Activated naive CD4-positive, alpha-beta T cell treated with anti-CD3 and anti-CD28 coated beads, Interleukin-2, amount 50 U/mL, for 16 hours (primary cell): ENCODE measurements at places on chromosomes 2 and 18.

- DNase-seq, result no peak
Observed at GRCh38 chr2:48259811-48260210, 270.1 kb upstream of the STON1 start.

GRCh38 chr18:48544116-48544515 lies 5.3 kb downstream of the CTIF start:
- no peak for DNase-seq

GRCh38 chr2:42199626-42200025 lies 30.5 kb downstream of the EML4 start:
- DNase-seq, result no peak

- no peak for DNase-seq
Observed at GRCh38 chr18:31207391-31207790, 44.7 kb upstream of the DSC1 start.

GRCh38 chr2:69181806-69182427 lies 168.9 kb downstream of the ANTXR1 start:
- DNase-seq, result no peak

- no peak for DNase-seq
Observed at GRCh38 chr2:219418155-219419011, at the start of gene DES. Gene DES (plus strand): TSS chr2:219418377. CDS start chr2:219418463, 86 bp downstream.

DNA sequence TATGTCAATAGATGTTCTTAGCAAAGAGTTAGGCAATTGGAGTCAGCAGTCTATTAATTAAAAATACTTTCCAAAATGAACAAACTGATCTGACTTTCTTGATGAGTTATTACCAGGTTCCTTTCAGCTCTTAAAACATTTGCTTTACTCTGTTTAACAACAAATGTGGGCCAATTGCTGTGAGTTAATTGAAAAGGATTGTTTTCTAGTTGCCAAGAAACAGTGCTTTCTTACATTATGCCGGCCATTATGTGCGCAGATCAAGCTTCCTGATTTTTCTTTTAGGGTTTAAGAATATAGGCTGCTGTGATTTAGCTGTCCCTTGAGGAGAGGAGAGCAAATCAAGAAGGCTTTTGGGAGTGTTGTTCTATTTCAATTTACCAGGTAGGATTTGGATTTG lies 50.5 kb upstream of the ITPRID2 start:
- DNase-seq, result no peak

DNA sequence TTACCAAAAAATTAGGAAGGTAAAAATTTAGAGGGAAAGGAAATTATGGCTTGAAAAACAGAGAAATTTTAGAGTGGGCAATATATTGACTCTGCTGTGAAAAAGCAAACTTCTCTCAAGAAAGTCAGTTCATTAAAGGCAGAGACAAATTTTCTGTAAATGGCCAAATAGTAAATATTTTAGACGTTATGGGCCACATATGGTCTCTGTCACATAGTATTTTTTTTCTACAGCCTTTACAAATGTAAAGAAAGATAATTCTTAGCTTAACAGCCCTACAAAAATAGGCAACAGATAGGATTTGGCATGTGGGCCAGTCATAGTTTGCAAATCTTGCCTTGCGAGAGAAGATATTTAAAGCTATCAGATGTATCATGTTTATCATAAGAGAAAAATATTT lies 1750.4 kb downstream of the SUCLG1 start:
- DNase-seq, result no peak

- no peak for DNase-seq
Observed at GRCh38 chr2:234273887-234274584, 222.8 kb downstream of the ARL4C start.

GRCh38 chr18:77400561-77400960 lies 150.9 kb downstream of the GALR1 start:
- no peak for DNase-seq

DNA sequence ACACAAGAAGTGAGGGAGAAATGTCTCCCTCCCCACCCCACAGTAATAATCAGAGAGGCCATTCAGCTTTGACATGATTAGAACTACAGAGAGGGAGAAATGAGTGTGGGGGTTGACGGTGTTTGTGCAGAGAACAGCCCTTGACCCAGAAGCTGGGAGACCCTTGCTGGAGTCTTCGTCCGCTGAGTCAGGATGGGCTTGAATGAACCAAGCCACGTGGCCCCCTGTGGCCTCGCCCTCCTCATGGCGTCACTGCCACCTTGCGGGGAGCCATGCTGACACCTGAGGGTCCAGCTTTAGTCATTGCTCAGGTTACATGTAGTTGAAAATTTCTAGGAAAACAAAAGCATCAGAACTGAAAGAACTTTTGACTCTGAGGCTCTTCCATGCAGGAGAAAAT lies 101.2 kb downstream of the DGKD start:
- no peak for DNase-seq

GRCh38 chr2:43097644-43098408 lies 128.6 kb downstream of the ZFP36L2 start:
- DNase-seq, result no peak

- DNase-seq, result no peak
Observed at GRCh38 chr2:101692766-101693165, 4.7 kb upstream of the MAP4K4 start.

DNA sequence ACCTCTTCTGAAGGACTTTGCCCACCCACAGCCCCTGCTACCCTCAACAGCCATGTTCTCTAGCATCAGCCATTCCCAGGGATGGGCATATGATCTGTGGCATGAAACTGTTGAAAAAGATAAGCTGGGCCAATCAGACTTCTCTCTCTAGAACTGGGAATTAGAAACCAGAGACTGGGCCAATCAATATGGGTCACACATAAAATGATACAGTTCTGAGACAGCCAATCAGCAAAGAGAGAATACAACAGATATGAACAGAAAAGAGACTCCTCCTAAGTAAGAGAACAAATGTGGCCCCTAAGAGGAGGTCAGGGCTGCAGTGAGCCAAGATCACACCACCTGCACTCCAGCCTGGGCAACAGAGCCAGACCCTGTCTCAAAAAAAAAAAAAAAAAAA lies 2.1 kb downstream of the KIDINS220 start:
- DNase-seq, result no peak

DNA sequence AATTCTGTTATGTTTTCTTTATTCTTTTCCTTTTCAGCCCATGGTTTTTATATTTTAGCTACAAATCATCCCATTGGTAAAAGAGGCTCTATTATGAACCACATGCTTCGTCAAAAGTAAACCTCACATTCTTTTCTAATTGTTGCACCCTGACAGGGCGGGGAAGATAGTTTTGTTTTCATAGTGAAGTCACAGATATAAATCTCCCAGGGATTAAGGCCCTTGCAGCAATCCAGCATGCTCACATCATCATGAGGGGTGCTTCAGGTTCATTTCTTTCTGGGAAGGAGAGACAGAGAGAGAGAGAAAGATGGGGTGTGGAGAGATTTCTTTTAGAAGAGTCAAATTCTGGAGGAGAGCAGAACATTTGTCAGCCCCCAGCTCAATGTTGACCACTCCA lies 124.5 kb upstream of the CDC42EP3 start:
- no peak for DNase-seq

DNA sequence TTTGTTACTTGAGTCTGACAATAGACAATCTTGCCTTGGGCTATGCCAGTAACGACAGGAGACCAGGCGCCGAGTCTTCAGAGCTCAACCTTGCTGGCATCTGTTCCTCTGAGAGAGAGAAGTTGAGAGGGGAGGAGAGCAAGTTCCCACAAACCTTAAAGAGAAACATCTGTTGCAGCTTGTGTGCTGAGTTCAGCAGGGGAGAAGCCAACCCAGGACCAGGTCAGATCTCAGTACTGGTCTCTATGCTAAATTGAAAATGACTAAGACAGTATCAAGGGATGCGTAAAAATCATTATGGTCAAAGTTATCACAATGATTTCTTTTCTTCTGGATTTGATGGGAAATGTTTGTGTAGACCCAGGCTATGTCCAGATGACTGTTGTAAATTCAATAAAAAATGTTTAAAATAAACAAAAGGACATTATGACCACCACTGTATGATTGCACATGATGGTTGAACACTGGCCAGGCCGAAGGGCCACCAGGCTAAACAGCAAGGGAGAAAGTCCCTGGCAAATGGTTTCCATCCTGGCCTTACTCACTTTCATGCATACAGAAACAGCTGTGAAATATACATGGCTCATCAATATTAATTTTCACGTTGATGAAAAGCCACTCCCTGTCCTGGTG lies 100.3 kb upstream of the PMAIP1 start:
- DNase-seq, result no peak

DNA sequence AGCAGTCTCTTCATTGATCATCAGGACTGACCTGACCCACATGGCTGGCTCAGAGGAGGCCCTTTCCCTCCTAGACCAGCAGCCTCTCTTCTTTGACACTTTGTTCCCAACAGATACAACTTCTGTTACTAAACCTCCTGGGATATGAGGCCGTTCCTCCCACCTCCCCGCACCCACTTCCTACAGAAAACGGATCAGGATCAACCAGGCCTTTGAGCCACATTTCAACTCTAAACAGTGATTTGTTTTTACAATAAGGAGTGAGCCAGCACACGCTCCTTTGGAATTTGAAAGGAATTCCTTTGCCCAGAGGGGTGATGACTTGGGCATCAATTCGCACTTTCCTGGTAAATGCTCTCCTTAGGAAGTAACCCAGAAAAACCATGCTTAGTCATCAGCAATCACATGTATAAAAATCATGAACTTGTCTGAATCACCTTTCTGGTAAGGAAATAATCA lies 180.4 kb downstream of the FAM124B start:
- DNase-seq, result no peak

DNA sequence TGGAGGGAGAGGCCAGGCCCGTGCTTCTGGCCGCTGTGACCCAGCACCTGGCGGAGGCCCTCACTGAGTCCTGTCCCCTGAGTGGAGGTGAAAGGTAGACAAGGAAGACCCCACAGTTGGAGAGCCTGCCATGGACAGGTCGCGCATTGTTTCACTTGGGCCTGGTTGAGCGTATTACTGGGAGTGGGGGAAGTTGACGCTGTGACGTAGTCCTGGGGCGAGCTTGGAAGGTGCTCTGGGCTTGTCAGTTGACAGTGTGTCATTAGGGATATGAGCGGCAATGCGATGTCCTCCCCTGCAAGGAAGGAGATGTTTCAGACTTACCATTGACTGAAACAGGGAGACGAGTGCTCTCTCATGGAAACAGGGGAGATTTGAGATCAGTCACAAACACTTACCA lies 127.1 kb downstream of the SH3RF3 start:
- DNase-seq, result no peak

GRCh38 chr2:54572636-54573536 lies 116.8 kb downstream of the SPTBN1 start:
- DNase-seq, result peak; percentile 50

DNA sequence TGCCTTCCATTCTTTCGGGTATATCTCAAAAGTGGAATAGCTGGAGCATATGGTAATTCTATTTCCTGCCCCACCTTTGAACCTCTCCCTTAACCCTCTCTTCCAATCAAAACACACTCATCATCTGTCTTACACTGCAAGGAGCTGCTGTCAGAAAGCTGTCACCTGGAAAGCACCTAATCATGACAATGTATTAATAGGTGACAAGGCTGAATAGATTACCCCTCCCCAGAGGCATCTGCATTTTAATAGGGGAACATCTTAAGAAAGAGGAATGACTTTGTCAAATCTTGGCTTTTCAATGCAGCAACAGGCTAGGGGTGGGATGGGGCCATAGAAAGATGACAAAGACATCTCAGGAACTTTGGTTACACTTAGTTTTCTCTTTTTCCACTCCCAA lies 41.3 kb downstream of the CHMP3 start:
- DNase-seq, result no peak

- DNase-seq, result no peak
Observed at GRCh38 chr2:180319586-180320405, 312.7 kb upstream of the CWC22 start.

- no peak for DNase-seq
Observed at GRCh38 chr2:46276642-46277041, 20.6 kb upstream of the EPAS1 start.

DNA sequence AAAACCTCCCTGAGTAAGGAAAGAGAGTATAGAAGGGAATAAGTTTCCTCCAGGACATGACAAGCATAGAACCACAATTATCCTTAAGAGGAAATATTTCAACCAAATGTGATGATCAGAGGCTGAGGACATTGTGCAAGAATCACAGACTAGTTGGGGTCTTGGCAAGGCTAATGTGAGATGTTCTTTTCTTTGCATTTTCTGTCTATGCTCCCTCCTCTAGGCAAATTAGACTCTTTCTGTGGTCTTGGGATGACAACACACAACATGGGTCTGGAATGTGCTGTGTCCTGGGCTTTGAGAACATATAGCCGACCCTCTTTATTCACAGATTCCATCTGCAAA lies 32.0 kb upstream of the IL1RL1 start:
- no peak for DNase-seq

DNA sequence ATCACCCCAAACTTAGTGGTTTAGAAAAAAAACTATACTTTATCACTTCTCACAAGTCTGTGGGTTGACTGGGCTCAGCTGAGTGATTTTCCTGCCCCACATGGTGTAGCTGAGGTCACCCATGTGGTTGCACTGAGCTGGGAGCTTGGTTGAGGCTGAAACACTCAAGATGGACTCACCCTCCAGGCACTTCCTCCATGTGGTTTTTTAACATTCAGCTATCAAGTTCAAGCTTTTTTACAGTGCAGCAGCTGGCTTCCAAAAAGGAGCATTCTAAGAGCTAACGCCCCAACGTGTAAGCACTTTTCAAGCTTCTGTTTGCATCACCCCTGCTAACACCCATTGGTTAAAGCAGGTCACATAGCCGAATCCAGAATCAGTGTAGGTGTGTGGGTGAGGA lies 105.9 kb upstream of the CREB1 start:
- no peak for DNase-seq

DNA sequence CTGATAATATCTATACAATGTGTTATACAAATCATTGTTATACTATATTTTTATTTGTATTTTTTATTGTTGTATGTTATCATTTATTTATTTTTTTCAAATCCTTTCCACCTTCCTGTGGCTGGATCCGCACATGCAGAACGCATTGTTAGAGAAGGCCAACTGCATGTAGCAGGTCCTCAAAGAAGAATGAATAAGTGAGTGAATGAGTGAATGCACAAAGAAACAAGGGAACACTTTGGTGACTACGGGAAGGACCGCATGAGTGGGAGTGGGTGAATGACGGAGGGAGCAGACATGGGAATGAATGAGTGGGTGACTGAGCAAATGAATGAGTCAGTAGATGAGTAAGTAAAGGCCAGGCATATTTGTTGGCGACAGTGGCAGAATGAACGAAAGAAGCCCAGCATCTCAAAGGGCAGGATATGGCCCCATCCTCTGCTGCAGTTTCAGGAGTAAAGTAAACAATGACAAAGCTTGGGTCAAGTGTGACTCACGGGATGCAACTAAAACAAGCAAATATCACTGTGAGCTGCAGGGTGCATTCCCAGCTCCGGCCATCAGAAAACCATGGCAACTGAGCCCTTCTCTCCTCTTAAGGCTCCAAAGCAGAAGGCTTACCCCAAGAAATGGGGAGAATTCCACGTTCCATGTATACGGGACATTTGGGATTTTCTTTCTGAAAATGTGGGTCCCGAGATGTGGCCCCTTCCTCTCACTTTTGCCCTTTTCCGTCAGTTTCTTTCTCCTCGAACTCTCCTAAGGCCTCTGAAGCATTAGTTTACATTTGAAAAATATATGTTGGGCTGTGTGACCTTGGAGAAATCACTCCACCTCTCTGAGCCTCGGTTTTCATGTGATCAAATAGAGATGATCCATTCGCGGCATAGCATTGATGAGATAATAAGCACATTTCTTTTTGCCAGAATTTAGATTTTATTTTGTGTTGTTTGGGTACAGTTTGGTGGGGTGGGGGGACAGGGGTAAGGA lies 24.5 kb downstream of the KCNF1 start:
- DNase-seq, result no peak

GRCh38 chr2:150341982-150342680 lies 145.3 kb downstream of the RND3 start:
- no peak for DNase-seq

GRCh38 chr18:27604583-27604982 lies 419.5 kb upstream of the CHST9 start:
- no peak for DNase-seq
